ENCODE measurements at places on chromosomes 3 and 15.
A peak's percentile ranks its signal among the peaks of the same experiment; 100 is the strongest.

DNA sequence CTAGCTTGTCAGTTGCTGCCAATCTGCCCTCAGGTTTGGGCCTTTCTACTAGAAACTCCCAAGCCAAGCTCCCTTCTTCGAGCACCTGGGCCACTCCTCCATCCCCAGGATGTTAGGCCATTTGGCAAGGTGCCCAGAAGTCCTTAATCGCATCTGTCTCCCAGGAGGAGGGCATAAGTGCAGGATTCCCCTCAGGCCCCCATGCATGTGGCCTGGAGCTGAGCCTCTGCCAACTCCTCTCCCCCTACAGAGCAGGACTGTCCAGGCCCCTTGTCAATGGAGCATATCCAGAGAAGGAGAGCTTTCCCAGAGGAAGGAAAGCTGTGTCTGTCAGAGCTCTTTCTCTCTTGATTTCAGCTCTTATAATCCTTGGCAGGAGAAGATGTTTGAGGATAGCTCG lies 182.6 kb upstream of the ROPN1 start:
- DNase-seq, result no peak

GRCh38 chr15:100997442-100997841 lies 78.3 kb downstream of the LRRK1 start:
- peak; percentile 34 for DNase-seq

GRCh38 chr15:81184188-81184587 lies 12.5 kb upstream of the IL16 start:
- DNase-seq, result peak; percentile 44

GRCh38 chr15:76337059-76337695 lies 604 bp downstream of the ISL2 start:
- no peak for DNase-seq

GRCh38 chr3:127856801-127857200 lies 34.5 kb upstream of the MGLL start:
- DNase-seq, result no peak

DNA sequence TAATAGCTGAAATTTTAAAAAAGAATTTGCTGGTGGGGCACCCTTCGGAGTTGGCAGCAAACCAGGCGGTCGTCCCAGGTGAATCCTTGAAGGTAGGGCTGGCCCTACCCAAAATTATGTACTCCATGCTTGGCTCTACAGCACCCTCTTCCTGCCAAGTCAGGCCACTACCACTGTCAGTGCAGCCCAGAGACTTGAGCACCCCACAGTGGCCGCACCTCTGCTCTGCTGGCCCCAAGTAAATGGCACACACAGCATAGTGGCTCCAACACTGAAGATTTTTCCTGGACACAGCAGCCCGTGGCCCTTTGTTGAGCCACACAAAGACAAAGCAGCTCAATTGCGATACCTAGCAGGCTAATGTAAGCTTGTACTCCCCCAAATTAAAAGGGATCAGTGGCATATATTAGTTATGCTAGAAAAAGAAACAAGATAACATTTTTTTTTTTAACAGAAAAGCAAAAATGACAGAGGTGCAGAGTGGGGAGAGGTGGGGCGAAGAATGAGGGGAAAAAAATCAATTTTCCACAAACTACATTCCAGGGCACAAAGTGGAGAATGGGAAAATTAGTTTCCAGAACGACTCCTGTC lies 250.5 kb downstream of the UACA start:
- DNase-seq, result peak; percentile 66

DNA sequence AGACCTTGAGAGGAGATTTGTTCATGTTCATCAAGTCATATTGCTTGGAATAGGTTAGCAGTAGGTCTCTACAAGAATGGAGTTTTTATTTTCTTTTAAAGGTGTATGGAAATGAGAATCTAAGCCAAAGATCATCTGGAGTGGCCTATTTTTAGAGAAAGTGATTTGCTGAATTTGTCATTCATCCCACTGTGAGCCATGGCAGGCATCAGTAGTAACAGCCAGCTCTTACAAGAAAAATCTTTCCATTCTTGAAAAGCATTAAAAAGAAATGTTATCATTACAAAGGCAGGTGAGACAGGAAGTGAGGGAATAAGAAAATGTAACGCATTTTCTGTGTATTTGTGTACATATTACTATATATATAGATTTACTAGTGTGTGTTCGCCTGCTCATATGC lies 29.6 kb downstream of the STAC start:
- DNase-seq, result no peak

GRCh38 chr3:42043099-42043813 lies 47.9 kb upstream of the TRAK1 start:
- no peak for DNase-seq

DNA sequence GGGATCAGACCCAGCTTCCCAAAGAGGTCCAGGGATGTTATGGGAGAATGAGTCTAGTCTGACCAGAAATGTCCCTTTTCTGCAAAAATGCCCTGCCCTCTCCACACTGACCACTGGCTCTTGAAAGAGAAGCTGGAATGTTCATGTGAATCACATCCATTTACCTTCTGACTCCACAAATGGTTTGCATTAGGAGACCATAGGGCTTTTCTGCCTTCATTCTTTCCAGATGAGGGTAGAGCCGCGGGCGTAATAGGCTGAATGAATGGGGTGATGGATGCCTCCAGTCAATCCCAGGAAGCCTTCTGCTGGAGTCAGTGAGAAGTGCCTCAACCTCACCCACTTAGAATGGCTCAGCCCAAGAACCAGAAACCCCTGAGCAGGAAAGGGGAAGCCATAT lies 47.2 kb upstream of the IREB2 start:
- DNase-seq, result no peak

DNA sequence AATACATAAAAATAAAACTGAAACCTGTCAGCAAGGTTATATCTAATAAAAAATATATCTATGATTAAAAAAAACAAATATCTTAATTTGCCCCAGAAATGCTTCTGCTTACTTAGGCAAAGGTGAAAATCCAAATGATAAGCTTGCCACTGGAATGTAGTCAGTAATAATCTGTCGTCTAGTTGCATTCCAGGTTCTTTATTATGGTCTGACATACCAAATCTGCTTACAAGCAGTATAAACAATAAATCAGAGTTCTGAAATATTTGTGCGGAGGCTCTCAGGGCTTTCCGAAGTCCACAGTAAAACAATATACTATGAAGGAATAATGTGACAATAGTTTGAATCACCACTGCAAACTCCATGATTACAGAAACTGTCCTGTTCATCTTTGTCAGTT lies 1133.5 kb downstream of the ROBO1 start:
- peak; percentile 3 for DNase-seq

- DNase-seq, result peak; percentile 3
Observed at GRCh38 chr15:67832897-67833709, 6.7 kb downstream of the RNU6-1 start.

All from AG08396 (cell line).